Right hindlimb (tissue), 1 donor: ENCODE measurements at places on chromosomes 16 and 17.

- no peak for DNase-seq
Measured at GRCh38 chr17:75241502-75241901, 19.9 kb downstream of the GGA3 start.

- DNase-seq, result no peak
Measured at GRCh38 chr16:77711775-77712174, 10.5 kb upstream of the NUDT7 start.

- no peak for DNase-seq
Measured at GRCh38 chr17:78409191-78409928, 30.9 kb downstream of the PGS1 start.

DNA sequence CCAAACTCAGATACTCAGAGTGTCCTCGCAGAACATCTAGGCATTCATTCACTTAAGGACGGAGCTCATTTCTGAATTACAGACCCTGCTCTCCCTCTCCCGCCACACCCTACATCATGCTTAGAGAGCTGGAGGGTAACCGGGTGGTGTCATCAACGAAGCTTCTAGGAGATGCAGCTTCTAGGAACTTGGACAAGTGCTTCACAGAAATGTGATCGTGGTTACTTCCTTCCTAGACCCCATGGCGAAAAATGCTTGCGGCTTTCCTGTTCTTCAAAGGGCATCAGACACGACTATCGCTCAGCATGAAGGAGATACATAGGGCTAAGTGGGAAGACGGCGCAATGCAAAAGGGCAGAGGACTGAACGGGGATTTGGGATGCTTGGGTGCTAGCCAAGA lies 126.8 kb downstream of the ZFHX3 start:
- no peak for DNase-seq

DNA sequence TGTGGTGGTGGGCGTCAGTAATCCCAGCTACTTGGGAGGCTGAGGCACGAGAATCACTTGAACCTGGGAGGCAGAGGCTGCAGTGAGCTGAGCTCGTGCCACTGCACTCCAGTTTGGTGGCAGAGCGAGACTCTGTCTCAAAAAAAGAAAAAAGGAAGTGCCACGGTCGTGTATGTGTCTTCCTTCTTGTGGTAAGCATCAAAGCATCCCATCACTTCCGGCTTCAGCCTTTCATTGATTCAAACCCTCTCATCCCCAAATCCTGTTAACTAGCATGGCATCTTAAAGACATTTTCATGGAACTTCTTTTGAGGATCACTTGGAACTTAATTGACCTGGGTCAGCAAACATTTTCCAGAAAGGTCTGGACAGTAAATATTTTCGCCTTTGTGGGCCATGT lies 126.2 kb downstream of the CPPED1 start:
- no peak for DNase-seq

GRCh38 chr17:2253768-2254406 lies 49.7 kb downstream of the SMG6 start:
- DNase-seq, result no peak

GRCh38 chr17:6096201-6097004 lies 26.2 kb downstream of the WSCD1 start:
- DNase-seq, result no peak

DNA sequence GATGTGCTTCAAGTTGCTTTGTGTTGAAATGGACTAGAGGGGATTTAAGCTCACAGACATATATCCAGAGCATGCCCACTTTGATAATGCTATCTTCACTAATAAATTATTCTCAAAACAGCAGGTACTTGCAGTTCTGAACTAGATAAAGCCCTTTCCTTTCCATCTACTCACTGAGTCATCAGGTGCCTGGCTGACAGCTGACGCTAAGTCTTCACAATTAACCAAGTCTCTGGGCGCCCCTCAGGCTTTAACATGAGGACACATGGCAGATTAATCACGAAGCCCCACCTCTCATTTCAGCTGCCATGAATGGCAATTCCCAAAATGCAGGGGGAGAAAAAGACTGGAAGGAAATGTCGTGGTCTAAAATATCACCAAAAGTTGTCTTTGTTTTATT lies 29.5 kb upstream of the CRISPLD2 start:
- DNase-seq, result no peak

DNA sequence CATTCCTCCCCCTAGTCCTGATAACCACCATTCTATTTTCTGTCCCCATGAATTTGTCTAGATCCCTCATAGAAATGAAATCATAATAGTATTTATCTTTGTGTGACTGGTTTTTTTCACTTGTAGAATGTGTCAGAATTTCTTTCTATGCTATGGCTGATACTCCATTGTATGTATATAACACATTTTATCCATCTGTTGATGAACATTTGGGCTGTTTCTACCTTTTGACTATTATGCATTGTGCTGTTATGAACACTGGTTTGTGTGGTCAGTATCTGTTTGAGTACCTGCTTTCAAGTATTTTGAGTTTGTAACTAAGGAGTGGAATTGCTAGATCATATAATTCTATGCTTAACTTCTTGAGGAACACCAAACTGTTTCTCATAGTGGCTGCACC lies 16.0 kb upstream of the DRG2 start:
- no peak for DNase-seq

DNA sequence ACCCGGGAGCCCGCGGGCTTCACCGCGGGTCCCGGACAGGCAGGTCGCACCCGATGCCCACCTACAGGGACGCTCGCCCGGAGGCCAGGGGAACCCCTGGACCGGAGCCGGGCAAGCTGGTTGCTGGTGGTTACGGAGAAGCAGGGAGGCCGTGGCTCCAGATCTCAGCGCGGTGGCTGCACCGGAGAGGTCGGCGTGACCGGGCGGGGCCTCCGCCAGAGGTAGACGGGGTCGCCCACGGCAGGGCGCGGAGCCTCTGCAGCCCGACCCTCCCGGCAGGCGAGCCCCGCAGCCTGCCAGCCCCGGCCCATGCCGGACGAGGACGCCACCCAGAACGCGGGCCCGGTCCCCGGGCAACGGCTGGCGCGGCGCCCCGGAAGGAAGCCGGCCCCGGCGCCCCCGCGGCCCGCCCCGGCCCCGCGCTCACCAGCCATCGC lies 341 bp downstream of the PCYT2 start:
- DNase-seq, result no peak

GRCh38 chr16:4361944-4362311 lies 9.7 kb upstream of the VASN start:
- DNase-seq, result no peak

- no peak for DNase-seq
Measured at GRCh38 chr17:40279402-40279801, 8.3 kb upstream of the CDC6 start.

DNA sequence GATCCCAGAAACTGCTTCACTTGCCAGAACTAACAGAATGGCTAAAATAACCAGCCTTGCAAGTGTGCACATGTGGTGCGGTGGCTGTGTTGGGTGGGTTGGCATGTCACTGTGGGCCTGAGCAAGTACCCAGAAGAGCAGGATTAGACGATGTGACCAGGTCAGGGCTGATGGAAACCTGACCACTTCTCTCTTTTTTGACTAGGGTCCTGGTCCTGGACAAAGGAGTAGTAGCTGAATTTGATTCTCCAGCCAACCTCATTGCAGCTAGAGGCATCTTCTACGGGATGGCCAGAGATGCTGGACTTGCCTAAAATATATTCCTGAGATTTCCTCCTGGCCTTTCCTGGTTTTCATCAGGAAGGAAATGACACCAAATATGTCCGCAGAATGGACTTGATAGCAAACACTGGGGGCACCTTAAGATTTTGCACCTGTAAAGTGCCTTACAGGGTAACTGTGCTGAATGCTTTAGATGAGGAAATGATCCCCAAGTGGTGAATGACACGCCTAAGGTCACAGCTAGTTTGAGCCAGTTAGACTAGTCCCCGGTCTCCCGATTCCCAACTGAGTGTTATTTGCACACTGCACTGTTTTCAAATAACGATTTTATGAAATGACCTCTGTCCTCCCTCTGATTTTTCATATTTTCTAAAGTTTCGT lies 16.7 kb downstream of the ANKRD40 start:
- DNase-seq, result no peak
